ENCODE measurements at places on chromosomes 4 and X. TPM values are rescaled to one million over a fixed set of nuclear protein-coding genes. Genes with fewer than 3 reads are reported as not detected.

GRCh38 chr4:163330916-163331628 lies 1.3 kb downstream of the NPY1R start:
- no peaks in the 10 kb centered on the region for H3K36me3 ChIP-seq
- H3K27ac ChIP-seq: no peak overlapping the region
- H3K4me1 ChIP-seq: peaks cover 11% of the 10 kb centered on the region
- DNase-seq: no peak
- H3K4me3 ChIP-seq: peak overlapping the region; percentile 43

DNA sequence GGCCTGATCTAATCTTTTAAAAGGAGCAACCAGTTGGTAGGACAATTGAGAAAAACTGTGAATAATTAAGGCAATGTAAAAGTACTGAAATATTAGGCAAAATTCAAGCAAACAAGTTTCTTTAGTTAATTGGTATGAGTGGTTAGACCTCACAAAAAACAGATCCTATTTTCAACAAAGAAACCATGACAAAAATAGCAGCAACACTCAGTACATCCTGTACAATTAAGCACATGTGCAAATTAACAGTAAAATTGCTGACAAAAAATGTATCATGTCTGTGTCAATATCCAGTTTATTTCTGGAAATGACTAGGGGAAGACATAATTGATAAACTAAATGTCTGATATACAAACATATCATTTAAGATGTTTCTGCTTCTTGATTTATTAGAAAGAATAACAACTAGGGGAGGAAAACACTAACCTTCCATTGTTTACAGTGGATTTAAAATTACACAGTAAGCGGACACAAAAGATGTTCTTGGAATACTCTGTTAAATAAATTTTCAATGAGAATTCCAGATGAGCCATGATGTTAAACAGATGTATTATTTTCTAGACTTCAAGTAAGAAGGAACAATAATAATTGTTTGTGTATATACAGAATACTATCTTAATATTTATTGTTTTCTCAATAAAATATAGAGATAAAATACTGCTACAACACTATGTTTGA lies 638.9 kb downstream of the SPRY1 start:
- H3K27me3 ChIP-seq: no peaks in the 10 kb centered on the region
- no peak for DNase-seq
- H3K4me1 ChIP-seq: no peaks in the 10 kb centered on the region

DNA sequence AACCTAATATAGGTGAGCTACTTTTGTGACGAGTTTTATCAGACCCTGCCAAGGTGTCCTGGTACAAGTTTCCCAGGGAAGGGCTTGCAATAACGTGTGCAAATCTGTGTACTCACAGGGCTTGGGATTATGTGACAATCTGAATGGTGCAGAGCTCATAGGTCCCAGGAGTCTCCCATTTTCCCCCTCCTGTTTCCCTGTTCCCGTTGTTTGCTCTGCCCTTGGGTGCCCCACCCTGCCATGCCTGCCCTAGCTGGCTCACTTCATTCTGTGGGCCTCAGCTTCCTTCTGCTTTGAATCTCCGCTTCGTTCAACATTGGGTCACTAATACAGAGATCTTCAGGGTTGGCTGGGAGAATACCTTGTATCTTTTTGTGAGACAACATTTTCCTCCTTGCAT lies 90.3 kb upstream of the HPF1 start:
- H3K4me3 ChIP-seq: no peak overlapping the region
- H3K36me3 ChIP-seq: no peaks in the 10 kb centered on the region
- H3K27me3 ChIP-seq: no peaks in the 10 kb centered on the region
- H3K27ac ChIP-seq: no peak overlapping the region
- H3K4me1 ChIP-seq: no peaks in the 10 kb centered on the region
- no peak for DNase-seq

- no peaks in the 10 kb centered on the region for H3K36me3 ChIP-seq
- no peaks in the 10 kb centered on the region for H3K4me1 ChIP-seq
- H3K4me3 ChIP-seq: no peak overlapping the region
- DNase-seq: no peak
- H3K27me3 ChIP-seq: no peaks in the 10 kb centered on the region
Measured at GRCh38 chr4:70057651-70058050, 7.4 kb downstream of the HTN1 start.

The SPANXN2 gene
- not detected for total RNA-seq

GRCh38 chrX:76147106-76147505 lies 25.8 kb upstream of the PBDC1 start:
- no peaks in the 10 kb centered on the region for H3K36me3 ChIP-seq
- H3K4me3 ChIP-seq: no peak overlapping the region
- no peak for DNase-seq
- no peaks in the 10 kb centered on the region for H3K27me3 ChIP-seq

DNA sequence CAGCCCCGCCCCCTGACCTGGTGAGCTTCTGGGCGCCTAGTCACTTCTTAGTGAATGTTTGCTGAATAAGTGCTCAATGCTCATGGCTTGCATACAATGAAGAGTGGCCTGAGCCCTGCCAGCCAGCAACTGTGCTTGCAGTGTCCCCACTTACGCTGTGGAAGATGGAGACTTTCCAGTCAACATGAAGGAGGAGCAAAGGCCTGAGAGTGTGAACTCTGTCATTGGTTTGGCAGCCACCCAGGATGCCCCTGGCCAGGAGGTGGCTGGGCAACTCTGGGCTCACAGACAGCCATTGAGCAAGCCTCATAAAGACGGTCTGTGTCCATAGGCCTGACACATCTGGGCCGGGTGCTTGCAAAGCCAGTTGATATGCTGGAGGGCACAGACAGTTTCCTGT lies 72.1 kb upstream of the MAMLD1 start:
- no peaks in the 10 kb centered on the region for H3K27me3 ChIP-seq
- no peak overlapping the region for H3K4me3 ChIP-seq
- peak; percentile 50 for DNase-seq
- no peaks in the 10 kb centered on the region for H3K36me3 ChIP-seq

DNA sequence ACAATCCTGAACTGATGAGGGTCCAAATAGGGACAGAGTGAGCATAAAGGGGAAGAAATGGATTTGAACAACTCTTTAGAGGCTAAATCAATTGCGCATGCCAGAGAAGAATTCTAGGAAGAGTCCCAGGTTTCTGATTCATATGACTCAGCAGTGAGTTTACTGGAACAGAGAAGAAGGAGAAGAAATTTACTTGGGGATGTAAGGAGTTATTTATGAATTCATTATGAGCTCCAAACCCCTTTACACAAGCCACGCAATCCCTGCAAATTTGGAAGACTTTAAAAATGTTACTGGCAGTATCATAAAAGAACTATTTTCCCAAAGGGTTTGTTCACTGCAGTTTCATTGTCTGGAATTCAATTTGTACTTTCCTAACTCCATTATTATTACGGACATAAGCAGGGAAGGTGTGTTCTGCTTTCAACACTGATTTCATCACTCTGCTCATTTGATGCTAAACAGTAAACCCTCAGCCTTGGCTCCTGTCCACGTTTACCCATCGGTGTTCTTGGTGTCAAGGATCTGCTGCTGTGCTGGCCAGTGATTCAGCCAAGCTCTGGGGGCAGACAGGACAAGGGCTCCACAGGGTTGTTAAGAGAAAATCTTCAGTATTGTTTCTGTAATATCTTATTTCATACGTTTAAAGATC lies 273.7 kb downstream of the HNRNPD start:
- H3K27me3 ChIP-seq: no peaks in the 10 kb centered on the region
- H3K36me3 ChIP-seq: no peaks in the 10 kb centered on the region
- H3K4me1 ChIP-seq: no peaks in the 10 kb centered on the region
- H3K4me3 ChIP-seq: no peak overlapping the region
- no peak for DNase-seq
- no peak overlapping the region for H3K27ac ChIP-seq

The NFXL1 gene
- 6.2 TPM for total RNA-seq

- no peaks in the 10 kb centered on the region for H3K27me3 ChIP-seq
- H3K4me1 ChIP-seq: peaks cover 57% of the 10 kb centered on the region
- peak overlapping the region; percentile 28 for H3K27ac ChIP-seq
- no peak for DNase-seq
- H3K36me3 ChIP-seq: no peaks in the 10 kb centered on the region
- H3K4me3 ChIP-seq: no peak overlapping the region
Measured at GRCh38 chr4:153518637-153519389, 52.7 kb downstream of the TMEM131L start.

DNA sequence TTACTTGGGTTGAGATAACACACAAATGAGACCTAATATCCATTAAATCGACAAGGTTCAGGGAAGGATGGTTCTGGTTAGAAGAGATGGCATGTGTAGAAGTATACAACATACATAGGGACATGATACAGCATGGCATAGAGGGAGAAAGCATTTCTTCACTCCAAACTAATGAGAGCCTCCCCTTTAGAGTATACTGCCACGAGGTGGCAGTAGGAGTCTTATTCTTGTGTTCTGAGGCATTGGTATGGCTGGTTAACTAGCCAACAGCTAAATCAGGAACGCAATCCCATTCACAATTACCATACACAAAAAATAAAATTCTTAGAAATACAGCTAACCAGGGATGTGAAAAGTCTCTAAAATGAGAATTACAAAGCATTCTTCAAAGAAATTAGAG lies 29.1 kb upstream of the TRO start:
- no peaks in the 10 kb centered on the region for H3K27me3 ChIP-seq
- no peak for DNase-seq
- no peak overlapping the region for H3K4me3 ChIP-seq
- H3K36me3 ChIP-seq: no peaks in the 10 kb centered on the region
- H3K4me1 ChIP-seq: no peaks in the 10 kb centered on the region
- no peak overlapping the region for H3K27ac ChIP-seq

The GLUD2 gene
- 1.4 TPM for total RNA-seq

GRCh38 chr4:95742872-95743271 lies 97.0 kb upstream of the PDHA2 start:
- no peak for DNase-seq
- no peaks in the 10 kb centered on the region for H3K36me3 ChIP-seq
- no peak overlapping the region for H3K4me3 ChIP-seq
- no peak overlapping the region for H3K27ac ChIP-seq
- H3K4me1 ChIP-seq: no peaks in the 10 kb centered on the region
- no peaks in the 10 kb centered on the region for H3K27me3 ChIP-seq

- H3K4me1 ChIP-seq: peaks cover 8% of the 10 kb centered on the region
- H3K4me3 ChIP-seq: no peak overlapping the region
- no peak for DNase-seq
- H3K36me3 ChIP-seq: peaks cover 34% of the 10 kb centered on the region
- no peaks in the 10 kb centered on the region for H3K27me3 ChIP-seq
Measured at GRCh38 chr4:185508181-185508580, 27.1 kb downstream of the PDLIM3 start.

The GPRASP3 gene
- total RNA-seq: 3.4 TPM

The CD40LG gene
- total RNA-seq: not detected

GRCh38 chr4:164846566-164846965 lies 30.4 kb upstream of the APELA start:
- H3K27ac ChIP-seq: no peak overlapping the region
- H3K4me3 ChIP-seq: no peak overlapping the region
- no peaks in the 10 kb centered on the region for H3K27me3 ChIP-seq
- DNase-seq: no peak
- H3K36me3 ChIP-seq: no peaks in the 10 kb centered on the region

GRCh38 chr4:153585026-153585425 lies 99.1 kb upstream of the TLR2 start:
- H3K4me1 ChIP-seq: no peaks in the 10 kb centered on the region
- H3K4me3 ChIP-seq: no peak overlapping the region
- no peaks in the 10 kb centered on the region for H3K27me3 ChIP-seq
- DNase-seq: no peak
- H3K36me3 ChIP-seq: peaks cover 17% of the 10 kb centered on the region

The NPY5R gene
- total RNA-seq: 0.30 TPM

- H3K4me1 ChIP-seq: peaks cover 43% of the 10 kb centered on the region
- DNase-seq: no peak
- H3K36me3 ChIP-seq: no peaks in the 10 kb centered on the region
- H3K4me3 ChIP-seq: no peak overlapping the region
Measured at GRCh38 chr4:8080754-8081065, 77.9 kb downstream of the ABLIM2 start.

DNA sequence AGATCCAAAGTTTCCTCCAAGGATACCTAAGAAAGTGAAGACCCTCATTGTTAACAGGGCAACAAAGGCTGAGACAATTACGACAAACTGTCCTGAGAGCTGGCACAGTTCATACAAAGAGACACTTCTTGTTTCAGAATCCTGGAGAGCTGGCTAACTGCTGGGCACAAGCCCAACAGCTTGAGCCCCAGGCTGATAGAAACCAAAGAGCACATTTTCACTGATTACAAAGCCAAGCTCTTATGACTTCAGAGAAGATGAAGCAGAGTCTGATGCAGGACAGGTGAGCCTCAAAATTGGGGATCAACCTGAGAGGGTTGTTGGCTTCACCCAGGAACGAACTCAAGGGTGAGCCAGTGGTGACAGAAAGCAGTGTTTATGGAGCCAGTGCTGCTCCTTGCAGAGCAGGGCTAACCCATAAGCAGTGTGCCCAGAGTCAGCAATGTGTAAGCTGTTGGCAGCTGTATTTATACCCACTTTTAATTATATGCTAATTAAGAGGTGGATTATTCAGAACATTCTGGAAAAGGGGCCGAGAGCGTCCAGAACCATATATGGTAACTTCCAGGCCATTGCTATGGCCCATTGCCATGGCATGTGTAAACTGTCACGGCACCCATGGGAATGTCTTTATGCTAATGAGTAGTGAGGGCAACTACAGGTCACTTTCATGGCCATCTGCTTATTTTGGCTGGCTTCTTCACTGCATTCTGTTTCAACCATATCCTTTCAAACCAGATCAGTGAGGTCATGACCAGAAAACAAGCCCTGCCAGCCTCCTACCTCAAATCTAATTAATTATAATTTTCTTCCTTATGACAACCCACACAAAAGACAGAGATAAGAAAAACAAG lies 183.7 kb downstream of the EVC2 start:
- H3K27ac ChIP-seq: no peak overlapping the region
- no peaks in the 10 kb centered on the region for H3K27me3 ChIP-seq
- peaks cover 7% of the 10 kb centered on the region for H3K4me1 ChIP-seq
- H3K4me3 ChIP-seq: no peak overlapping the region
- DNase-seq: no peak

GRCh38 chr4:185637163-185637875 lies 102.0 kb upstream of the PDLIM3 start:
- H3K36me3 ChIP-seq: peaks cover 35% of the 10 kb centered on the region
- no peaks in the 10 kb centered on the region for H3K4me1 ChIP-seq
- H3K4me3 ChIP-seq: no peak overlapping the region

The GPRASP2 gene
- 21.9 TPM for total RNA-seq

The FAM236A gene
- not detected for total RNA-seq

The MTNR1A gene
- not detected for total RNA-seq

DNA sequence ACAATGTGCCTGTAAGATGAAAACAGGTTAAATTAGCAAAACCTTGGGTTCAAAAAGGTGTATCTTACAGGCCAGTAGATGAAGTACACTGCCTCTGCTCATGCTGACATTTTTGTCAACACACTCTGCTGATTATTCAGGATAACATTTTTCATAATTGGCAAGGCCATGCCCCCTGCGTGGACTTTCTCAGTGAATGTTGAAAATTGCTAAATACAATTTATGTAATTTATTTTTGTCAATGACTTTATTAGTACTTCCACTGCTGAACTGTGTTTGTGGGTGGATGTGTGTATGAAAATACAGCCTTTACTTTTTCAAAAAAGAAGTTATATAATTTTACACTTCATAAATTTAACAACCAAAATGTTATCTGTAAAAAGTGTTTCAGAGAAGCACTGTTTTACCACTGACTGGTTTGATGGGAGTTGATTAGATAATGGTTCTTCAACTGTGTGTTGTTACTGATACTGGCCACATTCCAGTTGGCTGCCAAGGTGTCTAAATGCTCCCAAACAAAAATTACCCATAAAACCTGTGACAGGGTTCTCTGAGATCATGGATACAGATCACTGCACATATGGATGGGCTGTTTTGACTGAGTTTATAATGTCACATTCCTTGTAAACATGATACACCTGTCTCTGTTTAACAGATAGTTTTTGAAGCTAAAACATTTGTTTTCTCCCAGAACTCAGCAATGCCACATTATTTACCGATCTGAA lies 151.9 kb upstream of the SLC7A11 start:
- H3K27me3 ChIP-seq: no peaks in the 10 kb centered on the region
- H3K36me3 ChIP-seq: no peaks in the 10 kb centered on the region
- no peak overlapping the region for H3K4me3 ChIP-seq
- no peaks in the 10 kb centered on the region for H3K4me1 ChIP-seq
- H3K27ac ChIP-seq: no peak overlapping the region

The PDZD4 gene
- total RNA-seq: 2.1 TPM

All from right atrium auricular region (tissue), 2 donors.